Smooth muscle cell of the brain vasculature (primary cell): ENCODE measurements at places on chromosomes 4 and X.
A peak's percentile ranks its signal among the peaks of the same experiment; 100 is the strongest.

DNA sequence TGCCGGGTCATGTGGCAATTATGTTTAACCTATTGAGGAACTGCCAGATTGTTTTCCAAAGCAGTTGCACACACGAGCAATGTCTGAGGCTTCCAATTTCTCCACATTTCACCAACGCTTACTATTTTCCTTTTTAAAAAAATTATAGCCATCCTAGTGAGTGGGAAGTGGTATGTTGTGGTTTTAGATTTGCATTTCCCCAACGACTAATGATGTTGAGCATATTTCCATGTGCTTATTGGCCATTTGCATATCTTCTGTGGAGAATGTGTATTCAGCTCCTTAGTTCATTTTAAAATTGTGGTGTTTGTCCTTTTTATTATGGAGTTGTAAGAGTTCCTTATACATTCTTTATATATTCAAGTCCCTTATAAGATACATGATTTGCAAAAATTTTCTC is 60.2 kb downstream of the MTMR1 start:
- no peak for DNase-seq

GRCh38 chrX:155094468-155095061 is 23.3 kb downstream of the BRCC3 start:
- DNase-seq: no peak

GRCh38 chrX:11755724-11756123 is 2.3 kb upstream of the MSL3 start:
- DNase-seq: no peak

GRCh38 chr4:4820261-4820660 is 39.2 kb upstream of the MSX1 start:
- DNase-seq: no peak

DNA sequence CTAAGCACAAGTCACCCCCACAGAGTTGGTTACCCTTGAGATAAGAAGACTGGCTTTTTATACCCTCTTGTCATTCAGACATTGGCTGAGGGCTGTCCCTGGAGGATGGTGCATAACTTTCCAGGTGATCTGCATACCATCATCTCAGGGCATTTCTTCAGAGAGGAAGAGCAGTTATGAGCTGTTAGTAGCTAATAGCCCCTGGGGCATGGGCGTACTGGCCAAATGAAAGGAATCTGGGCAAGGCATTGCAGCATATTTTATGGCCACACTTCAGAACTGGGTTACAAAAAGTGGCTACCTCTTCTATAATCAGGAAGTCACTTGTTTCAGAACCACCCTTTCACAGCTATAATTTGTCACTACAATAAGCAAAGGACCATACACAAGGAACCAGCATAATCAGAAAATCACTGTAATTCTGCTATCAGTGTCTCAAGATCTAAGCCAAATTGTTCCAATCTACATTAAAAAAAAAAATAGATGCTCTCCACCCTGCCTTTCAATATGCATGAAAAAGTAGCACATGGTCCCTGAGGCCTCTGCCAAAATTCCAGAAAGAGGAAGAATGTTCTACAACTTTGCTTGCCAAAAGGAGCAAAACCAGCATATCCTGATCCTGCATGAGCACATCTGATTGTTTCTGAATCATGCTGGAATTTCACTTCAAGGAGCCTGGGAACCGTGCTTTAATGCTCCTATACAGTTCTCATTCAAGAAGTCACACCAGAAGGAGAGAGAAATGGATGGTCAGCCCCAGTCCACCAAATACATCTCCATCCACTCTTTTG is 92.0 kb downstream of the TMEM144 start:
- no peak for DNase-seq

DNA sequence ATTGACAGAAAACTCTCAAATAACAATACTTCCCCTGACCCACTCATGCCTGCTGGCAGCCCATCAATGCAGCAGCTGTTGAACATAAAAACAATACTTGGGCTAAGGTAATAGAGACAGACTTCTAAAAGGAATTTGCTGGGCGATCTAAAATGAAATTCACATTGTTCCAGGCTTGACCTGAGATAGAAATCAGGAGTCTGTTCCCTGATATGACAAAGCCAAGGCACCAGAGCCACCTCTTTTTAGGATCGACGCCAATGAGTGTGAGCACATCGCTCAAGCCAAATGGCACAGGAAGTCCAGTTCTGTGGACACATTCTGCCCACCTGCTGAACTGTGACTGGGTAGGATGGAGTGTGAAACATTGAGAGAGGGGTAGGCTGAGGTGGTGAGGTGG is 4.9 kb downstream of the SEPTIN11 start:
- DNase-seq: no peak

GRCh38 chr4:187088070-187088799 is 364.6 kb upstream of the FAT1 start:
- no peak for DNase-seq

- DNase-seq: no peak
These were observed 24.8 kb upstream of the GATB start for GRCh38 chr4:151785484-151786157.

GRCh38 chrX:79412972-79413371 is 45.8 kb upstream of the ITM2A start:
- DNase-seq: no peak

DNA sequence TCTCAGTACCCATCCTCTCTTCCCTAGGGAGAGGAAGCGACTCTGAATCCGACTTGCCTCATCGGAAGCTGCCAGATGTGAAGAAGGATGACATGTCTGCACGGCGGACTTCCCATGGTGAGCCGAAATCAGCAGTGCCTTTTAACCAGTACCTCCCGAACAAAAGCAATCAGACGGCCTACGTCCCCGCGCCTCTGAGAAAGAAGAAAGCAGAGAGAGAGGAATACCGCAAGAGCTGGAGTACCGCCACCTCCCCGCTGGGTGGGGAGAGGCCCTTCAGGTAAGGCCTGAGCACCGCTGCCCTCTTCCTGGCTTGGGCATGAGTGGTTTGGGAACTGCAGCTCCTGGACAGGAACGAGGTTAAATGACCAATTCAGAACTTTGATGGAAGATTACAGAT is 81.2 kb downstream of the LIMCH1 start:
- no peak for DNase-seq

GRCh38 chr4:95539106-95539505 is 9.7 kb downstream of the UNC5C start:
- no peak for DNase-seq

DNA sequence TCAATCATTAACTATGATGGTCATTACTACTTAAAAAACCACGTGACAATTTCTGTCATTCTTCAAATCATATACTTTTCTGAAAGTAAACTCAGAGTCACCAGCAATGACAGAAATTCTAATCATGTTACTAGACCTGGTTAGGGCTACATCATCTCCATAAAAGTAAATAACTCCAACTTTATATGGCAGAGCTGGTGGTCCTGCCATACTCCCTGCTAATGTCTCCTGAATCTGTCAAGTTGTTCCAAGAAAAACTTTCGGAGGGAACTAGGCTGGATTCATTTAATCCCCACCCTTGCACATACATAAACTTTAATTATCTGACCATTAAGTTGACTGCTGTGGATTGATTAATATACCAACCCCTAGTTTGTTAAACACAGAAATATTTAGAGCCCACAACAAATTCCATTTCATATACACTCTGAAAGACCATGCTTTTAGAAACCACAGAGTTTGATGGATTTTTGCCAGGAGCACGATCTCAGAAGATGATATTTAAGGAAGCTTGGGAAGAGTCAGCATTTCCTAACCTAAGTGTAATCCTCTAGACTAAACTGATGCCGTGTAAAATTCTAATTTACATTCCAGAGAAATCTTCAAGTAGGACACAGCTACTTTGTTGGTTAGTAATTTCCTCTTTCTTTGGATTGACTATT is 577.0 kb downstream of the FAT4 start:
- DNase-seq: peak; percentile 10

- no peak for DNase-seq
These were observed 18.8 kb upstream of the TMEM131L start for GRCh38 chr4:153447175-153447905.

DNA sequence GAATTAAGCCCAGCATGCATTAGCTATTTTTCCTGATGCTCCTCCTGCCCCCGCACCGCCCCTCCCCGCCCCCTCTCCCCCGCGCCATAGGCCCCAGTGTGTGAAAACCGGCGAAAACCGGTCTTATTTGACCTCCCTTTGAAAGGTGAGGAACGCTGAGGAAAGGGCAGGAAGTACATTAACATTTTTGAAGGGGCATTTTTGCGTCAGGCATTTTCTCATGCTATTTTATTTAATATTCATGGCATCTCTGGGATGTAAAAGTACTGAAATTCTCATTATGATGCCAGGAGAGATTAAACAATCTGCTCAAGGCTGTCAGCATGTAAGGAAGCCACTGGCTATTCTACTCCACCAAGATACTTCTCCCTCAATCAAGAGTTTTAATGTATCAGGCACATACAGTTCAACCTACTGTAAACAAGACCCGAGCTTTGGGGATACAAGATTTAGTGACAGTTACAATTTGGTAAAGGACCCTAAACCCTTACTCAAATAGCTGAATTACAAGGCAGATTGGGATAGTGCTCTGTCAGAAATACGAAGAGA is 1.2 kb upstream of the NMU start:
- DNase-seq: no peak

DNA sequence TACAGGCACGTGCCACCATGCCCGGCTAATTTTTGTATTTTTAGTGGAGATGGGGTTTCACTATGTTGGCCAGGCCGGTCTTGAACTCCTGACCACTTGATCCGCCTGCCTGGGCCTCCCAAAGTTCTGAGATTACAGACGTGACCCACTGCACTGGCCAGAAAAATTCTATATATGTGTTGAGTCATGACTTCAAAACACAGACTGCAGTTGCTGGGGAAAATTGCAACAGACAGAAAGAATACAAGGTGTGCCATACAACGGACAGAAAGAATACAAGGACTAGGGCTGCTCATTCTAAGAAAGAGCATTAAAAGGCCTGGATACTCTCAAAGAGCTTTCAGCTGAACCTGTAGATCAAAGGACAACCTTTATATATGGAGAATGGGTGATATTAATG is 109.6 kb upstream of the ACSL4 start:
- DNase-seq: no peak

GRCh38 chr4:169988252-169988651 is 37.9 kb downstream of the MFAP3L start:
- DNase-seq: no peak

GRCh38 chrX:151552743-151553142 is 10.7 kb upstream of the PASD1 start:
- DNase-seq: no peak

DNA sequence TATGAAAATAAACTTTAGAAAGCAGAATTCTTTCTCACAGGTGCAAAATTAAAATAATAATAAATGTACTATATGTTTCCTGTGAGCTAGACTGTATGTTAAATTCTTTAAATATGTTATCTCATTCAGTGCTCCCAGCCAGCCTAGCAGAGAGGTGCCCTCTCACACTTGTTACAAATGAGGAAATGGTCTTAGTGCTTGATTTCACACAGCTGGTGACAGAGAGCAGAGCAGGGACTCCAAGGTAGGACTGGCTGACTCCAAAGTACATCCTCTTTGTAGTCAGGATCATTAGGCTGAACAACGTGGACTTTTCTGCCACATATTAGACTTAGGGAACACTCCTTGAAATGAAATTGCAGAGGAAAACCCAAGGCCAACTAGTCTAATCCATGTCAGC is 72.0 kb upstream of the HHIP start:
- no peak for DNase-seq

DNA sequence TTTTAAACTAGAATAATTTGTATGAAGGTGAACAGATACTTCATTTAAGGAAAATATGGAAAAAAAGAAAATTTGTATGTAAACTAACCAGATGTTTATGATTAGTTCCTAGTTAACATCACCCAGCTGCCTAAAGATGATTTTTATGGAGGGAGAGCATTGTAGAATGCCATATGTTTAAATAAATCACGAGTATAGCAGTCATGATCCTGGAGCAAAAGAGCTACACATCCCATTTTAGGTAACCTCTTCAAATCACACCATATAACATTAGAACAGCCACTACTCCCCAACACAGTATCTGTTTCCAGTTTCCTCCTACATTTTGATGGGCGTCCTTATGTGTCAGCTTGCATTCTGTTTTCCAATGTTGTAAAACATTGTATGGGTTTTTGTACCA is 571.9 kb upstream of the FAM241A start:
- DNase-seq: no peak

DNA sequence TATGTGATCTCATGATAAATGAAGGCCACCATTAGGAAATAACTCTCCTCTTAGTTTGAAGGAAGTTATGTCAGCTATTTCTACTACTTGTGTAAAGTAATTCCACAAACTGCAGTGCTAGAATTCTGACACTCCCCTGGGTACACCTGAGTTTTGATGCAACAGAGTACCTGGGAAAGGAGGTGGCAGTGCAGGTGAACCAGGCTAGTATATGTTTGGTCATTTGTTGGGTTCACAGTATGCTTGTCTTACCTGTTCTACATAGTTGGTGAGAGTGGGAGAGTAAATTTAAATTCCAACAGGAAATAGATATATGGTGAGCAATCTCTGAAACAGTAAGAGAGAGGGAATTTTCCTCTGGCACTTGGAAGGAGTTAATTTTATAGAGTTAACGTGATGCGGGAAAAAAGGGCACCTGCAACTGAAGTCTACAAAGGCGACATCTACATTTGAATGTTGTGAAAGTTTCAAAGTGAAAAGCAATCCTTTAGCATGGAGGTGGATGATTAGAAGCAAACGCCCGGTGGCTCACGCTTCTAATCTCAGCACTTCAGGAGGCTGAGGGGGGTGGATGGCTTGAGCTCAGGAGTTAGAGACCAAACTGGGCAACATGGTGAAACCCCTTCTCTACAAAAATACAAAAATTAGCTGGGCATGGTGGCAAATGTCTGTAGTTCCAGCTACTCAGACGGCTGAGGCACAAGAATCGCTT is 8.3 kb upstream of the SLC10A6 start:
- DNase-seq: no peak

GRCh38 chrX:70313503-70313902 is 23.6 kb downstream of the KIF4A start:
- DNase-seq: no peak

DNA sequence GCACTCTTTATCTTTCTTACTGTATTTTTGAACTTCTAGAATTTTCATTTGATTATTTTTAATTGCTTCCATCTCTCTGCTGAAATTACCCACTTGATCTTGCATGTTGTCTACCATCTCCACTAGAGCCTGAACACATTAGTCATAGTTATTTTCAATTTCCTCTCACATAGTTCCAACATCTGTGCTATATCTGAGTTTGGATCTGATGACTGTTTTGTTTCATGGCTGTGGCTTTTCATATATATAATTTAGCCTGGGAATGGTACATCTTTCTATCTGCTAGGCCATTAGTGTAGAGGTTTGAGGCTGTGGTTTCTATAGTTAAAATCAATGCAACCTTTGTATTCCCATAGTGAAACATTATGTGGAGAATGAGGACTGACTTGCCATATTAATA is 33.2 kb downstream of the NPY2R start:
- no peak for DNase-seq

GRCh38 chr4:183333983-183334382 is 11.8 kb upstream of the CLDN24 start:
- no peak for DNase-seq
